ENCODE measurements at places on chromosomes 6 and 20.

GRCh38 chr20:23533161-23533560 lies 35.1 kb downstream of the CST9L start:
- DNase-seq = no peak

DNA sequence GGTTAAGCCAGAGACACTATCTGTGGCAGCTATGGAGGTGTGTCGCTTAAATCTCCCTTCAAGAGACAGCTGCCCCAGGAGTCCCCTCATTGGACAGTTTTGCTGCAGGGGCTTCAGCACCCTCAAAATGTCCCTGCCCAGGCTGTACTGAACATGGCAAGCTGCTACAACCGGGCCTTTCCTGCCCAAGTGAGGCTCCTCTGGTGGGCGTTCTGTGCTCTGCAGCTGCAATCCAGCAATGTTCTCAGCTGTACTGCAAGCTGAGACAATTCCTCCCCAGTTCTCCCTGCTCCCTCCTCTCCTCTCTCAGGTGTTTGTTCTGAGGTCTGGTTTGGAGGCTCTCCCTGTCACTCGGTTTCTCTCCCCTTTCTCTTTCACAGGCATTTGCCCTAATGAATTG lies 190.8 kb upstream of the LAMP5 start:
- DNase-seq = no peak

GRCh38 chr6:6564154-6564553 lies 24.4 kb upstream of the LY86 start:
- DNase-seq = no peak

DNA sequence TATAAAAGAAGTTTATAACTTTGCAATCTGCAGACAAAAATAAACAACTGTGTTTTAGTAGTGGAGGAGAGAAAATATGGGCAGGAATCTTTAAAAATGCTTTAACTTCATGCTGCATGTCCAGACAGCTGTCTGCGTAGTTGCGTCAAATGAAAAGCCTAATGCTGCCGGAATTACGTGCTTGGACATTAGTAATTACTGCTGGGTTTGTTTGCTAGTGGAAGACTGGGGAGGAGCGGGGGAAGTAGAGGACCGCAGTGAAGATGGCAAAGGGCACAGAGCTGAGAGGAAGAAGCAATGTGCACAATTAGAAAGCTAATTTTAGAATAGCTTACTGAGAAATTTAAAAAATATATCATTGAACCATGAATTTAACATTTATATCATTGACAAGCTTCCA lies 2.4 kb downstream of the SNAP25 start:
- DNase-seq = no peak

GRCh38 chr20:13286607-13287006 lies 65.5 kb downstream of the ISM1 start:
- no peak for DNase-seq

GRCh38 chr6:142551274-142551811 lies 249.5 kb downstream of the ADGRG6 start:
- DNase-seq = no peak

DNA sequence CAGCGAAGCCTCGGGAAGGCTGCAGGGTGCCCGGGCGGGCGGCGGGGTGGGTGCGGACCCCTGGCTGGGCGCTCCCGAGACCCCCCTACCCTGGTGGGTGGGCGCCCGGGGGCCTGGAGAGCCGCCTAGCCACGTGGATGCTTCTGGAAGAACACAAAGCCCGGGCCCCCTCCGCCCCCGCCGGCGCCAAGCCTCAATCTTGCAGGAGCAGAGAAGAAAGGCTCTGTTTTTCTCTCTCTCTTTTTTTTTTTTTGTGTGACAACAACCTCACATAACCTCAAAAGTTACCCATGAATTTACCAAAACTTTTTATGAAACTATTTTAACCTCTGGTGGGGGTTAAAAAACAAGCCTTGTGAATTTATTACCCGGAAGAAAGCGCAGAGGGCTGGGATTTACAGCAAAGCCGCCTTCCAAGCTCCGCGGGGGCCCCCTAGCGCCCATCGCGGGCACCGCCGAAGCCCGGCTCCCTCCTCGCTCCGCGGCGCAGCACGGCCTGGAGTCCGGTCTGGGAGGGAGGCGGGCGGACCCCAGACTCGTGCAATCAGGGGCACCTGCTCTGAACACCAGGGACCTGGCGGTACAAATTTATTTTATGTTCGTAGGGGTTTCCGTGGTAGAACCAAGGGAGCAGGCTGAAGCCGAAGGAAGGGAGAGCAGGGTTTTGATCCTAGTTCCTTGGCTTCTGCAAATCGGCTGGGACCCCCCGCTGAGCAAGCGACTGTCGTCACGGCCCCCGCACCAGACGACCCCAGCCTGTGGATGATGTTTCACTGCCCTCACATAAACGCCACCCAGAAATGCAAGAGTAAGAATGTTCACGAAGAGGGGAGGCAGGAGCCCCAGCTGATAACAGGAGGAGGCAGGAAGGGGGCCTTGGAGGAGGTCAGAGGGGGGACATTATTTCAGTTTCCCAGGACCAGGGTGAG lies 58.9 kb downstream of the ZNF831 start:
- DNase-seq = peak; percentile 39

DNA sequence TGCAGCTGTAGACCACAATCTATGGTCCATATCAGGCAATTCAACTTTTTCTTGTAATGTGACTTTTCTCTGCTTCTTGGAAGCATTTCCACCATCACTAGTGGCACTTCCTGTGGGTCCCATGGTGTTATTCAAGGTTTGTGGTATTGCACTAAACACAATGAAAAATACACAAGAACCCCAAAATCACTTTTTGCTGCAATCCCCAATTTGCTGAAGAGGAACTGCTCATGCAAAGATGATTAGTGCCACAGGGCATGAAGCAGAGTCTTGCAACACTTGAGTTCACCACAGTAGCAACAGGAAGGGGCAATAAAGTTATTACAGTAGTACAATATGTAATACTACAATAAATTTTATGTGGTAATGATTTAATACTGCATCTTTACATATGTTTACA lies 16.8 kb upstream of the TAAR1 start:
- DNase-seq = no peak

DNA sequence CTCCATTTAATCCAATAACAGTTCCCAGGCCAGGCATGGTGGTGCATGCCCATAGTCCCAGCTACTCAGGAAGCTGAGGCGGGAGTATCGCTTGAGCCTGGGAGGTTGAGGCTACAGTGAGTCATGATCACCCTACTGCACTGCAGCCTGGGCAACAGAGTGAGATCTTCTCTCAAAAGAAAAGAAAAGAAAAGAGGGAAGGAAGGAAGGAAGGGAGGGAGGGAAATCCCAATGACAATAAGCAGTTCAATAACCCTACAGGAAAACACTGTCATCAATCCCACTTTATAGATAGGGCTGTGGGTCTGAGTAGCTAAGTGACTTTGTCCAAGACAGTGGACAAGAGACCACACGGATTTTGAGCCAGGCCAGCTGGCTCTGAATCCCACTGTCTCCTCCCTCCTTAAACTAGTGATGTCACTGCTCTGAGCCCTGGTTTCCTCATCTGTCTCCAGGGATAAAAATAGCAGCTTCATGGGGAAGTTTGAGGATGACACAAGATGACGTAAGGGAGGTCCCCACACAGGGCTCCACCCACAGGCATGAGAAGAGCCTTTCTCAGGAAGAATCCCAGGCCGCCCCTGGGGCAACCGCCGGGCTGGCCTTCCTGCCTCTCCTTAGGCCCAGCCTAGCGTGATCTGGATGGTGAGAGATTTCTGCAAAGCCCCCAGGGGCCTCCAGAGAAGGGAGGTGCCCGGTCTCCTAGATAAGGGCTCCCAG lies 7.2 kb upstream of the TRIB3 start:
- no peak for DNase-seq

DNA sequence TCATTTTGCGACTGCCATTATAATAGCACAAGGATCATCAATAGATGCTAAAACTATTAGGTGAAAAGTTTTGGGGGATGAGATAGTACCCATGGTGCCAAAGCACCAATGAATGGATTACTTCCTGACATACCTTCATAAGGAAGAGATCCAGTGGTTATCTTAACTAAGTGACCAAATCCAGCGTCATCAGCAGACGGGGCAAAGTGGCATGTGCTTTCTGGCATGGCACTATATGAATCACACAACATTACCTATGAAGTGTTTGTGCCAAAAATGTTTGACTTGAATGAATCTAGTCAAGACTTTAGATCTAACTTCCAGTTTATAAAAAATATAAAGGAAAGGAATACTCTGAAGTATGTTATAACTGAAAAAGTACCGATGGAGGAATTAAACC lies 10.8 kb downstream of the TRIM26 start:
- DNase-seq = no peak

DNA sequence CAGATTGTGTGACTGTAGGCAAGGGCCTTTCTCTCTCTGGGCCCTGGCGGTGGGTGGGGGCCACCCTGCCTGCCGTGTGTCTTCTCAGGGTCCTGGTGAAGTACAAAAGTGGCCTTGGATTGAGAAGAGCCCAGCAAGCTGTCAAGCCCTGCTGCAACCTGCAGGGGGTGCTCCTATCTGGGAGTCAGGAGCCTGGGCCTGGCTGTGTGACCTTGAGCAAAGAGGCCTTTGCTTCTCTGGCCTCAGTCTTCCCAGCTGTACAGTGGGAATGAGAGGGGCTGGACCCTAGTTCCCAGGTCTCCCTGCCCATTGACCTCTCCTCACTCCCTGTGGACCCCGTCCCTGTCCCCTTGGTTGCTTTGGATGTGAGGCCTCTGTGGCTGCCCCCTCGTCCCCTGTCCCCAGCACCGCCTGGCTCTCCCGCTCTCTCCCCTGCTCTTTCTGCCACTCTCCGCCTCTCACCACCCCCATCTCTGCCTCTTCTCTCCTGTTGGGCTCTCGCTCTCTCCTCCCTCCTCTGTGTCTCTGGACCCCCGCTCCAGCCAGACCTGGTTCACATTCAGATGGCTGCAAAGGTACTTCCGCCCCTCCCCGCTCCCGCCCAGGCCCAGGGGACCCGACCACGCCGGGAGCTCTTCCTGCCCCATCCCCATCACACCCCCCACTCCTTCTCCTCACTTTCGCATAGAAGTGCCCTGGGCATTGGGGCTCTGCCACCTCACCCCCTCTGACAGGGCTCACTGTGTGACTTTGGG lies 46.7 kb downstream of the SRC start:
- no peak for DNase-seq

- DNase-seq = no peak
Measured at GRCh38 chr20:51647674-51648570, 105.4 kb upstream of the NFATC2 start.

GRCh38 chr20:46270977-46271744 lies 37.1 kb downstream of the CDH22 start:
- DNase-seq = no peak

DNA sequence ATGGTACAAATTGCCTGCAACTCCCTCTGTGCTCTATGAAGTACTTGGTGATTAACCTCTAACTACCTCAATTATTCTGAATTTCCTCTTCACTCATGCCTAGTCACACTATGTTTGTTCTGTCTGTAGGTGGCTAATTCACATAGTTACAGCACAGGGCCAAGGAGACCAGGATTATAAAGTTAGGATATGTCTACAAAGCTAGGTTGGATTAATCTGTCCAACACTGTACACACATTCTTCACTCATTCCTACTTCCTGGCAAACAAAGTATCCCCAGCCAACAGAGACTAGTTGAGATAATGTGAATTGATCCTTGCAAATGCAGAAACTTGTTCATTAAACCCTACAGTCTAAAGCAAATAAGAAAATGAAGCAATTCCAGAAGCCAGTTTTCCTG lies 269.8 kb downstream of the HACE1 start:
- DNase-seq = no peak

DNA sequence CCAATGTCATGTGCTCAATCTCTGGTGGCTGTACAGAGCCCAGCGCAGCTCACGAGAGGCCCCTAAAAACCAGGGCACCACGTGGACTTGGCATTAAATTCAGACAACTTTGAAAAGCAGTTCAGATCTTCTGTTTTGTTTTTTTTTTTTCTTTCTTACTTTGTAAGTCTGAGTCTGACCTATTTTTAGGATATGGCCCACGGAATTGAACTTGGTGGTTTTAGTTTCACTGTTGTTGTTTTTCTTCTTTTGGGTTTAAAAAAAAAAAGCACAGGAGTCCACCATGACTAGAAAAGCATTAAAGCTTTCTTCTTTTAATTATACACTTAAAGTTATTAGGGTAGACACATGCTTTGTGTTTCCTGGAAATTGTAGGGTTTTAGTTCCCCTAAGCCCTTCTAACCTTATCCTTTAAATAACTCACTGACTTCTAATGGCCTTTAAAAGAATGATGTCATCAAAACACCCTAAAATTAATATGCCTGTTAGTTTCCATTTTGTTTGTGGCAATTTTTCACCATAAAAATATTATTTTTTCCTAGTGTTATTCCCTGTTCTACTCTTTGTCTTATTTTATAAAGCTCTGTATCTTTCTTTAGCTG lies 48.5 kb upstream of the CCN2 start:
- no peak for DNase-seq

DNA sequence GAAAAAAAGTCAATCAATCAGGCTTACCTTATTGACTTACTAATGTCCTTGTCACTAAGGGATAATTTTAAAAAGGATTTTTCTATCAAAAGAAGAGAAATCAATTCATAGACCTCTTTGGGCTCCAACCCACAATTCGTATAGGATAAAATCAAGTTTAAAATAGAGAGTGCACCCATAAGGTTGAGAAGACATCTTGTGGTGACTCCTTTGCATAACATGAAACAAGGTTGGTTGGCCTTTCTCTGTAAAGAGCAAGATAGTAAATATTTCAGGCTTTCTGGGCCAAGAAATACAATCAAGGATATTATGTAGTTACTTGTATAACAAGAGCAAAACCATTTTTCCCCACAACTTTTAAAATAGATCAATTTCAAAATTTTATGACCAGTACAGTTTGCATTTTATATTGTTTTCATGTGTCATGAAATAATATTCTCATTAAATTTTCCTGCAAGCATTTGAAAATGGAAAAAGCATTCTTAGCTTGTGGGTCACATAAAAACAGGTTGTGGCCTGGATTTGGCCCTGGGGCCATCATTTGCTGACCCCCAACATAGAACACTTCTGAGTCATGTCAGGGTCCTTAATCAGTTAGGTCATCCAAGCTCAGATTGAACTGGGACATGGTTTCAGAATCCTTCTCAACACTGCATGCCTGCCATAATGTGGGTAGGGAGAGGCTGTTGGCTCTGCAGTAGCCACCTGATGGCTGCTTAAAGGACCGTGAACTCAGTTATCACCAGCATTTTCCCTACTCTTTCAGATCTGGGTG lies 76.7 kb downstream of the MYB start:
- no peak for DNase-seq

- DNase-seq = no peak
Measured at GRCh38 chr20:43755851-43756250, 29.0 kb upstream of the GTSF1L start.
